ENCODE measurements at places on chromosomes 4 and X.

DNA sequence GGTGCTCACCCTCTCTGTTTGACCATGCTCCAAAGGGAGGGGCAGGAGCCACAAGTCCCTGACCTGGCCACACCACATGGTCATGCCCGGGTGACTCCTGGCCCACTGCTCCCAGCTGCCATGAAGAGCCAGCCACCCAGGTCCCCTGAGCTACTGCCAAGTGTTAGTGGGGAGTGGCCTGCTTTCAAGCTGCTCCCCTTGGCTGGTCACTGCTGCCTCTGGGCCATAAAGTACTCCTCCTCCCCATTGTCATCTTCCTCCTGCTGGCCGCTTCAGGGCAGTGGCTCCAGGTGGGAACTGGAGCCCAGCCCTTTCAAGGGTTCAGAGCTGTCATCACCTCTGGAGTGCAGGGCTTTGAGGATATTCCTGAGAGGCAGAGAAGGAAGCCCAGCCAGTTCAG, 27.3 kb upstream of the RBBP7 start:
- no peak for DNase-seq

GRCh38 chrX:40423299-40423698, 157.5 kb upstream of the ATP6AP2 start:
- DNase-seq, result no peak

GRCh38 chr4:169615467-169616106, 3.2 kb upstream of the NEK1 start:
- DNase-seq, result peak; percentile 66

GRCh38 chr4:21490682-21491081, 457.9 kb downstream of the KCNIP4 start:
- DNase-seq, result no peak

- DNase-seq, result no peak
These were observed 55.9 kb downstream of the NPNT start for GRCh38 chr4:105951198-105951597.

GRCh38 chrX:154750301-154751202, at the start of gene GAB3:
TSS of gene GAB3 (minus strand) at chrX:154751077. CDS start at chrX:154751025, 52 bp downstream.
- peak; percentile 31 for DNase-seq

DNA sequence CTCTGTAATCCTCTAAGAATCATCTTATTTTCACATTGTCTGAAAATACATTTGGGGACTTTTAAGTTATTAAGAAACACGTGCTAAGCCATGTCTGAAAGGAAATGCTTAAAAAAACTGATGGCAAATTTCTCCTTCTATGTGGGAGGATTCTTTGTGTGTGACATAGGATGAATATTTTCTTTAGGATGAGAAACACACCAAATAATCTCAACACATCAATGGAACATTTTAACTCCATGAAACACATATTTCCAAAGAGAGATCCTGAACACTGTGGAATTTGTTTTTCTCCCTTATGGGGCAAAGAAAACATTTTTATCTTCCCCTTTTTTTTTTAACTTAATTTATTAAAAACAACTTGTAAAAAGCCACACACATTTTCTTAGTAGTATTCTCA, 153.8 kb upstream of the ANKRD50 start:
- no peak for DNase-seq

- DNase-seq, result no peak
These were observed 776 bp downstream of the CEP44 start for GRCh38 chr4:174284487-174284886.

- no peak for DNase-seq
These were observed 40.7 kb upstream of the ASMTL start for GRCh38 chrX:1493412-1493811.

DNA sequence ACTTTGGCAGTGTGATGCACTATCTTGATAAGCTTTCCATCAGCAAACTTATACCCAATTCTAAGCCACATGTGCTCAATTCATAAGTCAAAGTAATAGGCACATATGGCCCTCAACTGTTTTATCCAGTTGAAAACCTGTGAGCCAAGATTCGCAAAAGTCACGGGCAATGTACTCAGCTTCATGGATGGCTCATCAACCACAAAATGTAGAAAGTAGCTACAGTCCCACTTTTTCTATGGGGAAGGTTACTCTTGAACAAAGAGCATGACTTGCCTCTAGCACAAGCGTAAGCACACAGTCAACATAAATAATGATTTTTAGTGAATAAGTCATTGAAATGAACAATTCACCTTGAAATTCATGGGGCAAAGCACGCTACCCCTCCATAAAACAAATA, 25.1 kb upstream of the DDX53 start:
- DNase-seq, result no peak

GRCh38 chrX:108359806-108360602, 78.2 kb downstream of the COL4A6 start:
- DNase-seq, result no peak

DNA sequence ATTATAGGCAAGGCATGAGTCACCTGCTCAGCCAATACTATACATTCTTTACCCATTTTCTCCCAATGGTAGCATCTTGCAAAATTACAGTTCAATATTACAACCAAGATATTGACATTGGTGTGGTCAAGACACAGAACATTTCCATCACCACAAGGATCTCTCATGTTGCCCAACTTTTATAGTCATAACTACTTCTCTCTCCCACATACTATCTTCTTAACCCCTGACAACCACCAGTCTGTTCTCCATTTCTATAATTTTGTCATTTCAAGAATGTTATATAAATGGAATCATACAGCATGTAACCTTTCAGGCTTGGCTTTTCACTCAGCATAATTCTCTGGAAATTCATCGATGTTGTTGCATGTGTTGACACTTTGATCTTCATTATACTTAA, 144.9 kb downstream of the ENOX2 start:
- DNase-seq, result no peak

DNA sequence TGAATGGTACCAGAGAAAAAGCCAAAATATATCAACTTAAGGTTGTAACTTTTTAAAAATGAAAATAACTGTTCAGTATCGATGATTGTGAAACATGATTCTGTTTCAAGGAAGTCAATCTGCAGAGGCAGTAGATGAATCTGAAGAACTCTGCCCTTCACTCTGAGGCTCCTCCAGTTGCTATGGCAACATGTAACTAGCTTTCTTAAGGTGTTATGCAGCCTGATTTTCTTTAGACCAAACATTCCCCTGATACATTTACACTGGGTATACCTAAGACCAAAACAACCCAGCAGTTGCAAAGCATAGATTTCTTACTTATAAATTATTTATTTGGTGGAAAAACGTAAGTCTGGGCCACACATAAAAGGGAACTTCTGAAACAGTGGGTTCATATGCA, 133.6 kb upstream of the RASGEF1B start:
- no peak for DNase-seq

- no peak for DNase-seq
These were observed 107.0 kb upstream of the STIM2 start for GRCh38 chr4:26753617-26754016.

DNA sequence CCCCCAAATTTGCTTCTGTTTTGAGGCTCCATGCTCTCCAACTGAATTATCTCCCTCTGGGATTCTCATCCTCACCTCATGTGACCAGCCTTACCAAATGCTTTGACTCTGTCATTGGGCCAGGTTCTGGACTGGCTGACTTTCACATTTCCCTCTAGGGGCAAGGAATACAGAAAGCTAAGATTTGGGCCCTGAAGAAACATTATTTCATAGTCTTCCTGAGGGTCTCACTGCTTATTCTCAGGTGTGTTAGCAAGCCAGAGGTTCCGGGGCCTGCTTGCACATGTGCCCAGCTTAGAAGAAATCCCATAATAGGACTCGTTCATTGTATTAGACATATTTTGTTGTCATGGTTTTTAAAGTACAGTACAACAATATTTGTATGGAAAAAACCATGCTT, 62.6 kb upstream of the TEX13D start:
- DNase-seq, result no peak

- no peak for DNase-seq
These were observed 35.2 kb downstream of the SLC25A5 start for GRCh38 chrX:119503484-119503861.

DNA sequence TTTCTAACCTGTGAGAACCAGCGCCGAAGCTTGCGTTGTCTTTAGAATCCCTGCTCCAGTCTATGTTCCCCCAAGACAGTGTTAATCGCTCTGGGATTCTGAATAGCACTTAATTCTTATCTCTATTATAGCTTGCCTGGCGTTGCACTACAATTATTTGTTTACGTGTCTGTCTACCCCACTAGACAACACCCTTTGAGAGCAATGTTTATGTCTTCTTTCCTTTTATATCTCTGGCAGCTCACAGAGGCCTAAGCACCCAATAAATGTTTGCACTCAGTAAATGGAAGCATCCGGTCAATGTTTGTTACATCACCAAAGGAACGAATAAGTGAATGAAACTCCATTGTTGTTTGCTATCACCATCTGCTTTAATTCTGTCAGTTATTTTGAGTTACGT, 4.8 kb upstream of the NHS start:
- no peak for DNase-seq

All from activated naive CD4-positive, alpha-beta T cell treated with anti-CD3 and anti-CD28 coated beads for 36 hours (primary cell).